Activated naive CD8-positive, alpha-beta T cell treated with anti-CD3 and anti-CD28 coated beads, Interleukin-2, amount 50 U/mL, for 24 hours (primary cell): ENCODE measurements at places on chromosomes 13 and 19.

DNA sequence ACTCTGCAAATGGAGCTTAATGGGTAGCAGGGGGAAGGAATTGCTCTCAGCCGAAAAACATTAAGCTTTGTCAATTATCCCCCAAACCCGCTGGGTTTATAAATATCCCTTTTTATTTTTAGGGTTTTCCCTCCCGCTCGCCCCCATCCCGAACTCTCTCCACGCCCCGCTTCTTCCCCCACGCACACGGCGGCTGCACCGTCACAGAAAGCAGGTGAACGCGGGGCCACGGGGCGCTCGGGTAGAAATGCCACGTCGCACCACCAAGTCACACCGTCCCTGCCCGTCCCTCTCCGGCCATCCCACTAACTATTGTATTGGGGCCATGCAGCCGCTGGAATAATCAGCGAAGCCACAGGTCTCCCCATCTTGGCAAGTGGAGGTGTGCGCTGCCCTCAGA, 3.5 kb downstream of the PTPRS start:
- peaks cover 64% of the 10 kb centered on the region for H3K27me3 ChIP-seq
- no peak for DNase-seq
- peaks cover 23% of the 10 kb centered on the region for H3K4me1 ChIP-seq
- H3K4me3 ChIP-seq, result no peak overlapping the region
- no peak overlapping the region for H3K27ac ChIP-seq

DNA sequence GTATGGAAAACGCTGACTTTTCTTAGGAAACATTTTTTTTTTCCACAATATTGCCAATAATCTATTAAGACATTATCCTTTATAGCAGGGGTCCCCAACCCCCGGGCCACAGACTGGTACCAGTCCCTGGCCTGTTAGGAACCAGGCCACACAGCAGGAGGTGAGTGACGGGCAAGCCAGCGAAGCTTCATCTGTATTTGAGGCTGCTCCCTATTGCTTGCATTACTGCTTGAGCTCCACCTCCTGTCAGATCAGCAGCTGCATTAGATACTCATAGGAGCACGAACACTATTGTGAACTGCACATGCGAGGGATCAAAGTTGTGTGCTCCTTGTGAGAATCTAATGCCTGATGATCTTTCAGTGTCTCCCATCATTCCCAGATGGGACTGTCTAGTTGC, 793.7 kb downstream of the SLITRK5 start:
- DNase-seq, result no peak
- H3K4me1 ChIP-seq, result peaks cover 2% of the 10 kb centered on the region
- no peaks in the 10 kb centered on the region for H3K27me3 ChIP-seq
- H3K4me3 ChIP-seq, result no peak overlapping the region
- no peak overlapping the region for H3K27ac ChIP-seq
- H3K36me3 ChIP-seq, result no peaks in the 10 kb centered on the region

DNA sequence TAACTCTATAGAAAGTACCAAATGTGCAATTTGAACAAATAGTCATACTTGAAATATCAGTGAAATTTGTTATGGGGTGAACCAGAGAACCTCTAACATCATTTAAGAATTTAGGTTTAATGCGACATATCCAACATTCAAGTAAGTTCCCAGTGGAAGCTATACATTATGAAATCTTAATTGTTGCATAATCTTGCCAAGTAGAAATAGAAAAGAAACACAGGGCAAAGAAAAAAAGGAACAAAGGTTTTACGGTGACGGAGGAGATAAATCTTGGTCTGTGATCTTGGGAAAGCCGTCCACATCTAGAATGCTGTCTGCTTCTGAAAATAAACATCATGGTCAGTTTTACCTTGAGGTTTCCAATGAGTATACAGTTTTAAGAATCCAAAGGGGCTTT, 445.7 kb downstream of the RFC3 start:
- DNase-seq, result no peak
- no peaks in the 10 kb centered on the region for H3K27me3 ChIP-seq
- no peak overlapping the region for H3K4me3 ChIP-seq
- no peaks in the 10 kb centered on the region for H3K4me1 ChIP-seq

DNA sequence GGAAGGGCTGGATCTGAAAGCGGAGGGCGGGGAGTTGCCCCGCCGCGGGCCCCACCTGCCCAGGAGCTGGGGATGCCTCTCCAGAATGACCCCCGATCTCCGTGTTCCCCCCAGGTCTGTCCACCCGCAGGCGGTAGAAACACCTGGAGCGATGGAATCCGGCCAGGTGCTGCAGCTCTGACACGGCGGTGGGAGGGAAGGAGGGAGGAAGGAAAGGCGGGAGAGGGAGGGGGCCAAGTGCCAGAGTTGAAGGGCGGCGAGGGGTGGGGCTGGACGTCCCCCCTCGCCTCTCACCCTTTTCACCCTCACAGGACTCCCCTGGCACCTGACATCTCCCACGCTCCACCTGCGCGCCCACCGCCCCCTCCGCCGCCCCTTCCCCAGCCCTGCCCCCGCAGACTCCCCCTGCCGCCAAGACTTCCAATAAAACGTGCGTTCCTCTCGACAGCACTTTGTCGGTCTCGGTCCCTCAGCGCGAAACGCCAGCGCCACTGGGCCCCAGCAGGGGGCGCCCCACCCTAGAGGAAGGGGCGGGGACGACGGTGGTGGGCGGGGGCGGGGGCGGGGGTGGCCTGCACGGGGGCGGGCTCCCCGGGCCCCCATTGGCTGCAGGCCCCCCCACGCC, 337 bp upstream of the FXYD7 start:
- no peaks in the 10 kb centered on the region for H3K36me3 ChIP-seq
- H3K4me1 ChIP-seq, result peaks cover 29% of the 10 kb centered on the region
- no peak overlapping the region for H3K27ac ChIP-seq
- H3K27me3 ChIP-seq, result peaks cover 15% of the 10 kb centered on the region

- H3K27ac ChIP-seq, result no peak overlapping the region
- H3K4me1 ChIP-seq, result peaks cover 58% of the 10 kb centered on the region
- DNase-seq, result no peak
- peak overlapping the region; percentile 81 for H3K4me3 ChIP-seq
- peaks cover 12% of the 10 kb centered on the region for H3K36me3 ChIP-seq
Observed at GRCh38 chr19:55623561-55623960, 805 bp downstream of the ZNF784 start.

DNA sequence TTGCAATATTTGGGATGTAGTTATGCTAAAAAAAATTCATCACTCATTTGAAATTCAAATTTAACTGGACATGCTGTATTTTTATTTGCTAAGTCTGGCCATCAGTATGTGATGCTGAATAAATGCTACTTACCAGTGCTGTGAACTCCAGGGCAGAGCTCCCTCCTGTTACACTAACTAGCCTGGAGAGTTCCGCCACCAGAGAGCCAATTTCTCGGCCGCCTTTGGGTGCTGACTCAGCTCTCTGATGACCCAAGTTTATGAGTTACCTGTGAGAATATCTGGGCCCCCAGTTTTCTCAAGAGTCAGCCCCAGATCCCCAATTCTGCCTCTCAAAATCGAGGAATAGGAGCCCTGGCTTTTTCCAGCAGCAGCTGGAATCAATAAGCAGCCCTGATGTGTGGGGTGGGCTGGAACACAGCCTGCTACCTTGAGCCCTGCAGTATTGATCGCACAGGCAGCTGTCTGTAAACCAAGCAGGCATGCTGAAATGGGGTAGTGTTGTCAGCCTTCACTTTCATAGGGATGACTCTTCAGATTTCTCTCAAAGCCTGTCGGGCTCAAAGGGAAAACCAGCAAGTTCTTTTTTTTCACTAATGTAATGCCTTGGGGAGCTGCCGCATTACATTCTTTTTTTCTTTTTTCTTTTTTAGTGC, 113.7 kb downstream of the DNAJC15 start:
- H3K36me3 ChIP-seq, result no peaks in the 10 kb centered on the region
- H3K27ac ChIP-seq, result no peak overlapping the region
- H3K27me3 ChIP-seq, result peaks cover 3% of the 10 kb centered on the region
- H3K4me3 ChIP-seq, result no peak overlapping the region
- no peak for DNase-seq

- no peak overlapping the region for H3K4me3 ChIP-seq
- no peak overlapping the region for H3K27ac ChIP-seq
- H3K4me1 ChIP-seq, result peaks cover 3% of the 10 kb centered on the region
- no peaks in the 10 kb centered on the region for H3K36me3 ChIP-seq
- DNase-seq, result no peak
Observed at GRCh38 chr13:113398963-113399754, 35.2 kb upstream of the GRTP1 start.

GRCh38 chr19:49687566-49688316, 1.7 kb upstream of the ADM5 start:
- H3K27ac ChIP-seq, result peak overlapping the region; percentile 16
- peaks cover 27% of the 10 kb centered on the region for H3K4me1 ChIP-seq
- no peak overlapping the region for H3K4me3 ChIP-seq
- peaks cover 39% of the 10 kb centered on the region for H3K36me3 ChIP-seq
- H3K27me3 ChIP-seq, result peaks cover 15% of the 10 kb centered on the region

GRCh38 chr19:3966051-3967017, 4.6 kb downstream of the DAPK3 start:
- peaks cover 25% of the 10 kb centered on the region for H3K4me1 ChIP-seq
- DNase-seq, result no peak
- H3K36me3 ChIP-seq, result peaks cover 28% of the 10 kb centered on the region
- no peaks in the 10 kb centered on the region for H3K27me3 ChIP-seq
- H3K4me3 ChIP-seq, result no peak overlapping the region

DNA sequence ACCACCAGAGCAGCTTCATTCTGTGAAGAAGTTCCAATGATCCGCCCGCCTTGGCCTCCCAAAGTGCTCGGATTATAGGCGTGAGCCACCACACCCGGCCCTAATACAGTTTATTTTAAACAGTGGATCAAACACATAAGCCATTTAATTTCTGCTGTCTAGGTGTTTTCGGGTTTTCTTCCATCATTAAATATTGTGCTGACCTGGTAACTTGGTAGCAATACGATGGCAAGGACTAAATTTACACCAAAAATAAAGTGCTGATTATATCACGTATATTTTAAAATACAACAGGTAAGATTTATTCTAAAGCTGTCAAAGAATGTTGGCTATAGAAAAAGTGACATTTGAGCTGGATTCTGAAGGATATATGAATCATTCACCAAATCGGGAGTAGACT, 1.3 kb downstream of the MED4 start:
- no peak for DNase-seq
- peaks cover 48% of the 10 kb centered on the region for H3K4me1 ChIP-seq
- peaks cover 11% of the 10 kb centered on the region for H3K36me3 ChIP-seq
- H3K27ac ChIP-seq, result peak overlapping the region; percentile 96
- peak overlapping the region; percentile 95 for H3K4me3 ChIP-seq
- H3K27me3 ChIP-seq, result no peaks in the 10 kb centered on the region

- H3K4me3 ChIP-seq, result no peak overlapping the region
- DNase-seq, result peak; percentile 76
- H3K4me1 ChIP-seq, result peaks cover 11% of the 10 kb centered on the region
- H3K27ac ChIP-seq, result no peak overlapping the region
- H3K36me3 ChIP-seq, result no peaks in the 10 kb centered on the region
Observed at GRCh38 chr19:47427241-47428176, 8.2 kb upstream of the MEIS3 start.

- peaks cover 19% of the 10 kb centered on the region for H3K4me1 ChIP-seq
- no peak for DNase-seq
- no peaks in the 10 kb centered on the region for H3K36me3 ChIP-seq
- no peak overlapping the region for H3K4me3 ChIP-seq
- H3K27ac ChIP-seq, result no peak overlapping the region
Observed at GRCh38 chr13:48859272-48860105, 116.2 kb upstream of the FNDC3A start.

DNA sequence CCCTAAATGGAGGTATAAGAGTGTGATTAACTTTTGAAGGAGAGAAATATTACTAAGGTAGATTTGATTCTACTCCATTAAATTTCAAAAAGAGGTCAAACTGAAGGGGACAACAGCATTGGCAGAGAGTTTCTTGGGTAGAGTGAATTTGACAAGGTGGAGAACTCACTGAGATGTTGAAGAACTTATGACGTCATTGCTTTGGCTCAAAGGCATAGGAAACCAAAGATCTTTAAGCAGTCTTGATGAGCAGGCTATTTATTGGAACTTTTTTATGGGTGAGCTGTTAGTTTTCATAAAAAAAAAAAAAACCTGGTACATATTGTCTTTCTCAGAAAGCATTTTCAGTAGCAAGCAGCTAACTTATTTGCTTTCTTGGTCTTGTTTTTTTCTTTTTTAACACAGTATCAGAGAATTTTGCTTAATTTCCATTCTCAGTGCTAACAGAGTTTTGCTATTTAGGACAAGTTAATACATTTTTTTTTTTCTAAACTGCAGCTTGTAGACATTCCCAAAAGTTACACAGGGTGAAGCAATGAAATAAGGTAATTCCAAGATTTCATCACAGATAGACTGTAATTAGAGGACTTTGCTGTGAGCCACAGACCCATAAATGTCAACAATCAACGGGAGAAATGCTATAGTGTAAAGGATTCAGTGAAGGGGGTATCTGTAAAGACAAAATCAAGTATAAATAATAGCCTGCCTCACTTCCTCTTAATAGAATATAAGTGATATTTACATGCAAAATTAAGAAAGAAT, 412.2 kb upstream of the KLHL1 start:
- H3K4me3 ChIP-seq, result no peak overlapping the region
- no peak overlapping the region for H3K27ac ChIP-seq
- no peaks in the 10 kb centered on the region for H3K36me3 ChIP-seq
- no peaks in the 10 kb centered on the region for H3K27me3 ChIP-seq

GRCh38 chr19:34645551-34645950, 31.4 kb downstream of the SCGB2B2 start:
- H3K36me3 ChIP-seq, result no peaks in the 10 kb centered on the region
- H3K4me3 ChIP-seq, result no peak overlapping the region
- peaks cover 2% of the 10 kb centered on the region for H3K27me3 ChIP-seq

GRCh38 chr19:18745012-18745735, 45.9 kb downstream of the COMP start:
- H3K4me3 ChIP-seq, result no peak overlapping the region
- no peak for DNase-seq
- no peak overlapping the region for H3K27ac ChIP-seq

- H3K27me3 ChIP-seq, result no peaks in the 10 kb centered on the region
- no peaks in the 10 kb centered on the region for H3K4me1 ChIP-seq
- H3K36me3 ChIP-seq, result no peaks in the 10 kb centered on the region
- no peak for DNase-seq
- no peak overlapping the region for H3K27ac ChIP-seq
Observed at GRCh38 chr13:78376033-78376432, 227.3 kb downstream of the POU4F1 start.

DNA sequence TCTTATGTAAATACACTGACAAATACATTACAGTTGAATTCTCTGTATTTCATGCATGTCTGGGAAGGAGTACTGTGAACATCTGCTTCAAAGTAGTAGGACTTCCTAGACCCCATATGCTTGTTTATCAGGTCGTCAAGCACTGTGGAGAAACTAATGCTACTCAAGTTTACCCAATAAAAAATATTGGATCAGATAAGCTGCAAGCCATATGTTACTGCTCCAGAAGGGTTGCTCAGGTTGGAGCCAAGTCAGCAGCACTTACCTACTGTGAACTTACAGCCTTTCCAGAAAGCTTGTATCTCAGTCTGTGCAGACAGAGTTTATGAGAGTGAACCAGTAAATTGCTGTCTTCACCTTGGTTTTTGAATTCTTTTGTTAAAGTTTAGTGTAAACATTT, 36.2 kb downstream of the SLAIN1 start:
- DNase-seq, result no peak
- H3K27ac ChIP-seq, result no peak overlapping the region
- H3K27me3 ChIP-seq, result no peaks in the 10 kb centered on the region
- peaks cover 27% of the 10 kb centered on the region for H3K4me1 ChIP-seq
